ENCODE measurements at places on chromosomes 2 and 18.

DNA sequence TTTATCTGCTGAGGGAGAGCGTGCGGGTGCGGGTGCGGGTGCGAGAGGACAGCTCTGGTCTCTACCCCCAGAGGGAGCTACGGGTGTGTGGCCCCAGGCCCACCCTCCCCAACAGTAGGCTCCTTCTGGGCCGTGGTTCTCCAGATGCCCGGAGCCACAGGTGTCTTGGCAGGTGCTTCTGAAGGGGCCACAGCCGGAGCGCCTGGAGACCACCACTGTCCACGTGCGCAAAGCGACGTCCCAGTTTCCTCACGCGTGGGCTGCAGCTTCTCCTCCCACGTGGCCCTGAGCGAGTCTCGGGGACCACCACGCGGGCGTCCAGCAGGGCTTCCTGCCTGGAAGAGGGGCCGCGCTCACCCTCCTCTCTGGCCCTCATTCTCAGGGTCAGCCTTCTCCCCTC is 90.6 kb downstream of the BIN1 start:
- no peak for DNase-seq

GRCh38 chr2:55565613-55566012 is 46.1 kb downstream of the CFAP36 start:
- no peak for DNase-seq

DNA sequence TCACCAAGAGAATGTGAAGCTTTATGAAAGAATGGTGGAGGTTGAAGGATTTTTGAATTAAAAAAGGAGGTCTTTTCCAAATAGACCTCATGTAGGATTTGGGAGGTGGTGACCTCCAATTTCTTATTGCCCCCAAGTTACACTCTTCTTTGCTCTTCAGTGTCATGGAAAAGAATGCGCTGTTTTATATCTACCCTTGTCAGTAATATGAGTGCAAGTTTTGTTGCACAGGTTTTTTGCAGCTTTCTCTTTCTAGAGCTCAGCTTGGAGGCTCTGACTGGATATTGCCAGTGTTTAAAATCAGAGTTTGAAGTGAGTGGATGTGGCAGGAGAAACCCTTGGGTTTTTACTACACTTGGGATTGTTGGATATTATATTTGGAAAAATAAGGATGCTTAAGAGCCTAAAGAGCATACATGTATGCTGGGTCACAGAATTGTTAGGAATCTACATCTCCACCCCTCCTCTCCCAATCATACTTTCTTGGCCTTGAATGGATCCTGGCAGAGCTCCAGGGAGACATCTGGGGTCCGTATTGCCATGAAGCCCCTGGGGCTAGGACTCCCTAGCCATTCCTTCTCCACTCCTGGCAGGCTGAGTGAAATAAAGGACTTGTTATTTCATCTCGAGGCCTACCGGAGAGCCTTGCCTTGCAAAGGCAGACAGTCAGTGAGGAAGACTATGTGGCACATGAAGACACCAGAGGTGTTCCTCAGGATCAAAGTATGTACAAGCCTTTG is 43.8 kb downstream of the APOB start:
- no peak for DNase-seq

DNA sequence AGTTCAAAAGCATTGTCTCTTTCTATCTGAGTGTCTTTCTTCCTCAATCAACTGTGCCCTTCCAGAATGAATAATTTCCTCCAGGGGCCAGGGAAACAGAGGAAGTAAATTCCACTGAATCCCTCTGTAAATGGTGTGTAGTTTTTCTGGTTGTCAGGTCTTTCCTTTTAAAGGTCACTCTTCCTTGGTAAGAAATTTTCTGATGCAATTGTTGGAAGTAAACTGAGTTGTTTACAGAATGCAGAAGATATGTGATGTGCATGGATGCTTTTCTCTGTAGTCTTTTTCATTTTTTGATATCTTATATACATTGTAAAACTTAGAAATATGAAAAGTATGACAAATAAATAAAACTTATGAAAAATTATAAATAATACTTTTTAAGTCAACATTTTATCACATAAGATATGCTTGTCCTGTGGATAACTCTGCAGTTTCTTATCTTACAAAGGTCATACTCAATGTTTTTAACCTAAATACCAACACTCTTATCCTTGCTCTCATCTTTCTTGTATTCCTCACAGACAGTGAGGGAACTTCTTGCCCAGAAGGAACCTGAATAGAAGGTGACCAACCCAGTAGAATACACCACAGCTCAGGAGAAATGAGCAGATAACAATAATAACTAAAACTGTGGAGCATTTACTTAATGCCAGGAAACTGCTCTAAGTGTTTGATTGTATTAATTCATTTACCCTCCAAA is 234.5 kb downstream of the METTL4 start:
- no peak for DNase-seq

- no peak for DNase-seq
These were observed 116.0 kb upstream of the CCDC195 start for GRCh38 chr2:224832207-224832606.

DNA sequence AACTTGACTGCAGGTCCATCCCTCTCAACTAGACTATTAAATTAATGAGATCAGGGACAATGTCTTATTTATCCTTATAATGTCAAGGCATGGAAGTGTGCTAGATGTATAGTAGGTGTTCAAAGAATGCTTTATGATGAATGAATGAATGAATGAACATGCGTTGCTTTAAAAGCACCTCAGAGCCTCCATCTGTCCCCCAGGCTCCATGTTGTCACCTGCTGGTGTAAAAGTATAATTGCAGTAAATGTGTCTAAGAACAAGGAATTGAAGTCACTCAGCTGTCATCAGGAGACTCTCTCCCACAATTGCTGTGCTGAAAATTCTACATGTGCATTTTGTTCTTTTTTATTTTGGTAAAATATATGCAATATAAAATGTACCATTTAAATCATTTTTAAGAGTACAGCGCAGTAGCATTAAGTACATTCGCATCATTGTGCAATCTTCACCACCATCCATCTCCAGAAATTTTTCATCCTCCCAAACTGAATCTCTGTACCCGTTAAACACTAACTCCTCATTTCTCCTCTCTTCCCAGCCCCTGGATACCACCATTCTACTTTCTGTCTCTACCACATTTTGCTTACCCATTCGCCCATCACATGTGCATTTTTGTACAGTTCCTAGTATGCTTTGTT is 52.6 kb downstream of the GNAL start:
- no peak for DNase-seq

DNA sequence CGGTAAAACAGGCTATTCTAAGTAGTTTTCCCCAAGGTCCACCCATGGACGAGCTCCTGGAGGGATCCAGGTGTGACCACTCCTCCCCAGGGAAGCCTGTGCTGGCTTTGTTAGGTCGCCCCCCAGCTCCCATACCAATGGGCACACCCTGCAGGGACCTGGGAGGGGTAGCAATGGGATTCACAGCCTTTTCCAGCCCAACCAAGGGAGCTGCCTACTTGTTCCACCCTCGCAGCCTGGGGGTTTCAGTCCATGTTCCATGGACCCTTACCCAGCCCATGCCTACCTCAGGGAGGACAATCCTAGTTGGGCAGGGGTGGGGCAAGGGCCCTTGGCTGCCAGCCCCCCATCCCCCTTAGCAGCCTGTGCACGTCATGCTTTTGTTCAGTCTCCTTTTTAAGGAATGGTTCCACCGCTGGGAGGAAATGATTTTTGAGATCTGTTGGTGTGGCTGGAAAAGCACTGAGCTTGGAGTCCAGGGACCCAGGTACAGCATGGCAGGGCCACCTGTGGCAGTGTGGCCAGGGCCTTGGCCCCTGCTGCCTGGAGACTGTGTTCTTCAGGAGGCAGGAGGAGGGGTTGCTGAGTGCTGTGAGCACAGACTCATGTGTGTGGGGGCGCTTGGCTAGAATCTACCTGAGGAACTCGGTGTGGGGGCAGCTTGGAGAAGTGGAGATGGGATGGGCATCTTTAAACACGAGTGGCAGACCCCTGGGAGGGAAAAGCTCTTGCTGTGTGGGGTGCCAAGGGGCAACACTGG is 166.8 kb downstream of the TWIST2 start:
- no peak for DNase-seq

DNA sequence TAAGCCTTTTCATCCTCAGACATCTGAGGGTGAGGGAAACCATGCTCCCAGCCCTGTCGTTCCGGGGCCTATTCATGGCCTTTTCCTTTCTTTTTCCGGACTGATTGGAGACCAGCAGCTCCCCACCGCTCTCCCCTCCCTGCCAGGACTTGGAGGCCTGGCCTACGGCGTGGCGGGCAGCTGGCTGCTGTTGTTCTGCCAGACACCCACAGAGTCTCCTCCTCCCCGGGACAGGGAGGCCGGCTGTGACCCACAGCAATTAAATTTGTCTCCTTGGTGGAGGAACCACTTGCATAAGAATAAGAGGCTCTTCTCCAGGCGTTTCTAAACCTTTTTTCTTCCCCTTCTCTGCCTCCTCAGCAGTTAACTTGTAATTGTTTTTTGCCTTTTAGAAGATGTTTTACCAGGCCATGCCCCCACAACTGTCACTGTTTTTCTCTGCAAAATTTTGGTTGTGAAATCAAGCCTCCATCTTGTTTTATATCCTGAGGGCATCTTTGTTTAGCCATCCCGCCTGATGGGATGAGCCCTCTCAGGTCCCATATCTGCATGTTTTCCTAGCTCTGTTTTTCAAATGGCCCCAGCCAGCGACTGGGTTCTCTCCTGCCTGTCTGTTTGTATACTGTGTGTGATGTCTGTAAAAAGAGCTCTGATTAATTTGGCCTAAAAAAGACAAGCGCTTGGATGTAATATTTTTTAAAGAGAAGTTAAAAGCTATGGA is 1060.0 kb upstream of the DDX18 start:
- DNase-seq: no peak

GRCh38 chr18:28736223-28736622 is 559.3 kb upstream of the CDH2 start:
- no peak for DNase-seq

GRCh38 chr2:157024129-157024528 is 233.4 kb upstream of the GALNT5 start:
- DNase-seq: no peak

GRCh38 chr2:232456296-232457120 is 555 bp downstream of the ALPI start:
- DNase-seq: no peak

GRCh38 chr18:48862132-48862531 is 88.6 kb downstream of the SMAD7 start:
- no peak for DNase-seq

- DNase-seq: no peak
These were observed 92.1 kb downstream of the ATL2 start for GRCh38 chr2:38284971-38285370.

DNA sequence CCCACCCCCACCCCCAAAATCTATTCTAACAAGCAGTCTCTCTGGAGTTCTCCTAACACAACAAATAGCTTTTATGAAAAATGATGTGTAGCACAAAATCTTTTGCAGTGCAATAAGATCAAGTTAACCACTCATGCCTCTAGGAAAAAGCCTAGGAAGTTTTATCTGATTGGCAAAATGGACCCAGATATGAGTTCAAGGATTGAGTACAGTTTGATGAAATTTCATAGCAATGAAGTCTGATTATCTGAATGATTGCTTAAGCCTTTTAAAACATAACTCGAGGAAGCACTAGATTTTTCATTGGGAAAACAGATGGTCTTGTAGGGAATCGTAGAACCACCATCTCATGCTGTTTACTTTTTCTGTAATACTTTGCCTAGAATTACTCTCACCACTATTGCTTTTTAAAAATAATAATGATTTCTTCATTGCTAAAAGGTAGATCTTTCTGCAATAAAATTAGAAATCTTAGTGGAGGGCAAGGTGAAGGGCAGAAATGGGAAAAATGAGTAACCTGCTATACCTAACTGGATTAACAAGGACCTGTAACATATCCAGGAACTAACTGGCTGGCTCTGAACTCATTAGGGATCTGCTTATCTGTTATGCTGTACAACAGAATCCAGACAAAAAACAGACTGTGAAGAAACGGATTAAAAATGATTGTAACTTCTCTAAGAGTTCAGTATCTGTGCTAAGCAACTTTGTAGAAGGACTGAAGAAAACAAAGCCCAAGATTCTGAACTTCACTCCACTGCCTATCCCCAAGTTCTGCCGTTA is 73.7 kb upstream of the ETAA1 start:
- no peak for DNase-seq

DNA sequence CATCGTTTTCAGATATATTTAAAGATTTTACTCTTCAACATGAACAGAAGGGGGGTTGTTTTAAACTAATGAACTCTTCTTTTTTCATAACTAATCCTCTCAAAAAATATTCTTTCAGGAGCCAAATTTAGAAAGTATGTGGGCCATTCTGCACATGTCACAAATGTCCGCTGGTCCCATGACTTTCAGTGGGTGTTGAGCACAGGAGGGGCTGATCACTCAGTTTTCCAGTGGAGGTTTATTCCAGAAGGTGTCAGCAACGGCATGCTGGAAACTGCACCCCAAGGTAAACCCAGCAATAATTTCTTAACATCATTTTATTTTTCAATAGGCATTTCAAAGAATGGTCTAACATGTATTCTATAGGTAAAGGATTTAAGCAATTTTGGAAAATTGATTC is 136.0 kb downstream of the EML6 start:
- DNase-seq: no peak

DNA sequence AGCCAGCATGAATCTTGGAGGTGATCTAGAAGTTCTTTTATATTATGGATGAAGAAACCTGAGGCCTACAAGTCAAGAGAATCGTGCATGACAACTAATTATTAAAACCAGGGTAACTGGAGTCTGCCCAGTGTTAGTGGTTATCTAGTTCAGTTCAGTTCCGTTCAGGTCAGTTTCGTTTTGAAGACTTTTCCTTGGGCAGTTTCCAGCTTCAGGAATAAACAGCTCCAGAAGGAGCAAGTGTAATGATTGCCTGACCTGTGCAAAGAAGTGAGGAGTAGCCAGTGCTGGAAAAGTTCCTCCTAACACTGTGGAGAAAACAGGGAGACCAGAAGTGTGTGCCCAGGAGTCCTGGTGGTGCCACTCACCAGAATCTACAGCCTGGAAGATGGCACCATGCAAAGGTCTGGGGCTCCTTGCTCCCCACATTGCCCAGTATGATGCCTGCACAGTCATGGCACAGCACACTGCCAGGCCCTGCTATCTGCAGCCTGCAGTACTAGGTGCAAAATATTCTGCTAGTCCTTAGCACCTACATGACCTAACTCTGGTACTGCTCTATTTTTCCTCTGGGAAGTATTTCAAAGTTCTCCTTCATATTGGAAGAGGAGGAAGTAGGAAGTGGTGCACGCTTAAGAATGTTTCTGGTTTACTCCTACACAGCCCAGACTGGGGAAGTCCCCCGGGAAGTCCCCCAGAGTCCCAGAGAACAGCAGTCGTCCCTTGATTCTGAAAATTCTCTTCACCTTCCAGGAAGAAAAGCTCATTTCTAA is 65.8 kb downstream of the SUMO1 start:
- no peak for DNase-seq

DNA sequence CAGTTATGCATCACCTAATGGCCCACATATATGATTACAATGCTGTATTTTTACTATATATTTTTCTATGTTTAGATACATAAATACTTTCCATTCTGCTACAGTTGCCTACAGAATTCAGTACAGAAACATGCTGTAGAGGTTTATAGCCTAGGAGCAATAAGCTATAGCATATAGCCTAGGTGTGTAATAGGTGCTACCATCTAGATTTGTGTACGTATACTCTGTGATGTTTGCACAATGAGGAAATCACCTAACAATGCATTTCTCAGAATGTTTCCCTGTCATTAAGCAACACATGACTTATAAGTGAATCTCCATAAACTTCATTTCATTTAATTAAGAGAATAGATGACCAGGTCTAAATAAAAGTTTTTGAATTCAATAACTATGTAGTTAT is 43.5 kb downstream of the SLC38A11 start:
- no peak for DNase-seq
